Activated CD8-positive, alpha-beta T cell treated with anti-CD3 and anti-CD28 coated beads for 36 hours (primary cell): ENCODE measurements at places on chromosomes 12 and 14.

GRCh38 chr14:75453817-75454434, 26.1 kb downstream of the JDP2 start:
- peak; percentile 59 for DNase-seq

DNA sequence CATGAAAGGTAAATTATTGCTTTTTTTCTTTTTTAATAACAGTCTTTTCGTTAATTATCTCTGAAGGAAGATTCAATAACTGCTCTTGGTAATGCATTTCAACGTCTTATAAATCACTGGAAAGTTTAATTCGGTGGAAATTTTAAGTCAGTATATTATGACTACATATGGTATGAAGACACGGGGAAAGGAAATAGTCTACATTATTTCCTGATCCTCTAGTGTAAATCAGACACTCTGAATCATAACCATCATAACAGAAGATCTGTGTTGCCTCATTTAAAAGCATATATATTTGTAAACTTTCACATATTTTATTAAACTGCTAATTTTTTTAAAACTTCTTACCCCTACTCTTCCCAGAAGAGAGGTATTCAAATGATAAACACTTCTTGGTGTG, 53.7 kb downstream of the EFCAB11 start:
- DNase-seq = no peak

DNA sequence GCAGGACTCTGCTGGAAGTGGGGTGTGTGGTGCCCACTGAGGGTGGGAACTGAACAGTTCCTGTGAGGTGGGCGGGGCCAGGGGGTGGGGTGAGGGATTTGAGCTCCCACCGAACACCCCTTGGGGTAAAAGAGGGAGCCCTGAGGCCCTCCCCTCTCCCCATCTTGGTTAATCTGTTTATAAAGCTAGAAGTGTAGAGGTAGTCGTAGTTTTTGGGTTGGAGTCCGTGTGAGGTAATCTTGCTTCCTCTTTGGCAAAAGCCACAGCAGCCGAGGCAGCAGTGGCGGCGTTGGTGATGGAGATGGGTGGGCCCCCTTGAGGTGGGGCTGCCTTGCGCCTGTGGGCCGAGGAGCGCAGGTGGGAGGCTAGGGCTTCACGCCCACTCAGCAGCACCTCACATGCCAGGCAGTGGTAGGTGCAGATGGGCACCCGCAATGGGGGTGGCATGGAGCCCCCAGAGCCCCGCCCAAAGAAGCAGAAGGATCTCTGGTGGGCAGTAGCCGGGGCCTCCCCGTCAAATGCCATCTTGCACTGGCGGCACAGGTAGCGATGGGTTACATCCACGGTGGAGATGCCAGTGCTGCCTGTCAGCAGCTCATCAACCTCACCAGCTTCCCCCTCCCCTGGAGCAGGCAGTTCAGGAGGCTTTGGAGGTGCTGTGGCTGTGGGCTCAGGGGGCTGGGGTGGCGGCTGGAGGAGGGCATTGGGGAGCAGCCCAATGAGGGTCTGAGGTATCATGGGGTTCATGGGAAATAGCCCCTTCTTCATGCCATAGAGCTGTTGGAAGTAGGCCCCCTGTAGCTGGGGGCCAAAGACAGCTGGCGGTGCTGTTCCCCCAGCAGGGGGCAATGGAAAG, 29.6 kb downstream of the ZFHX2 start:
- DNase-seq = no peak

DNA sequence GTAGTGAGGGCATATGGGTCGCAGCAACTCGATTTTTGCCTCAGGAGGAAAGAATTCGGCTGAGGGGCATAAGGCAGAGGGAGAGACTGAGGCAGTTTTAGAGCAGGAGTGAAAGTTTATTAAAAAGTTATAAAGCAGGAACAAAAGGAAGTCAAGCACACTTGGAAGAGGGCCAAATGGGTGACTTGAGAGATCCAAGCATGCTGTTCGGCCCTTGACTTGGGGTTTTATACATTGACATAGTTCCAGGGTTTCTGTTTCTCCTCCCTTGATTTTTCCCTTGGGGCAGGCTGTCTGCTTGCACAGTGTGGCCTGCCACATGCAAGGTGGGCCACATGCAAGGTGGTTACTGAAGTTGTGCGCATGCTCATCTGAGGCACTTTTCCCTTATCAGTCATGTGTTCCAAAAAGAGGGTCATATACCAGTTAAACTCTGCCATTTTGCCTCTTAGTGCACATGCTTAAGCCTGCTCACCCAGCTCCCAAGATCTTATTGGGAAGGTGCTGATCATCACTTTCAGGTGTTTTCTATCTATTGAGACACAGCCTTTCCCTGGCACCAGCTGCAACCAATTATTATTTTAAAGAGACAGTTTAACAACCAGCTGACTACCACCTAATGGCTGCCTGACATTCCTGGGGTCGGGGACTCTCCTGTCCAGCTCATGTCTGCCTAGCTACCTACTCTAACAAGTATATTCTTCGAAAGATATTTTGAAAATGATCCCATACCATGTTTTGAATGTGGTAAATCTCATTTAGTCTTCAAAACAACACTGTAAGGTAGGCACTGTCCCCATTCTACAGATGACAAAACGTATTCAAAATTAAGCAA, 19.9 kb downstream of the PTGER2 start:
- DNase-seq = no peak

DNA sequence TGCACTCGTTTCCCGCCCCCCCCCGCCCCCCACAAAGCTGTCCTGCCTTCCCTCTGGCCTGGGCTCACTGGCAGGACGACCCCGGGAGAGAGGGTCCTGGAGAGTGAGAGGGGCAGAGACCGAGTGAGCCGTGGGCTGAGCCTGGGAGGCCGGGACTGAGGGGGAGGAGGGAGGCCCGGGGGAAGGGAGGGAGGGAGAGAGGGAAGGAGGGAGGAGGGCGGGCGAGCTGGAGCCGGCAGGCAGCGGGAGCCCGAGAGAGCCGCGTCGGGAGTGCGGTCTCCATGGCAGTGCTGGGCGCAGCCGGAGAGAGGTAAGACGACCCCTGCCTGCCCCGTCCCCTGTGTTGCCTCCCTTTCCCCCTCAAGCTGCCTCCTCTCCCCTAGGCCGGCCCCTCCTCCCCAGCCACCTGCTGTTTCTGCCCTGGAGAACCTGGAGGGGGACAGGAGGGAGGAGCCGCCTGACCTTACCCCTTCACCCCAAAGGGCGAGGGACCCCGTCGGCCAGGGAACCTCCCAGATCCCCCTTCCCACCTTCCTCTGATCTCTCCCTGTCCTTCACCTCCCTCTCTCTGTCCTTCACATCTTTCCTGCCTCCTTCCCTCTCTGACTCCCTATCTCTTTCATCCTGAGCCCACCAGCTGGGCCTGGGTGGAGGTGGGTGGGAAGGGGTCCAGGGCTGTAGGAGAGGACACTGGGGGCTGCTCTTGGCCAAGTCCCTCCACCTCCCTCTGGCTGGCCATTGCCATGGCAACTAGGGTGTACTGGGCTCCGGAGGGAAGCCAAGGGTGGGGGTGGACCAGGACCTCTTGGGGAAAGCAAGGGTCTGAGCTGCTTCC, at the start of gene GPR162:
GPR162 (plus strand) TSS at position 231 of the 835 bp plus-strand sequence. CDS start 2,078 bp downstream, outside the sequence.
- no peak for DNase-seq

GRCh38 chr12:103503546-103504480, 8.0 kb upstream of the C12orf42 start:
- peak; percentile 70 for DNase-seq

GRCh38 chr12:8507596-8507995, 5.7 kb upstream of the CLEC4D start:
- DNase-seq = no peak

- no peak for DNase-seq
Observed at GRCh38 chr12:10720974-10721650, 2.0 kb downstream of the YBX3 start.

- no peak for DNase-seq
Observed at GRCh38 chr14:20606190-20606901, 15.2 kb upstream of the RNASE12 start.

- no peak for DNase-seq
Observed at GRCh38 chr12:46921048-46921763, 95.4 kb upstream of the SLC38A4 start.

- DNase-seq = no peak
Observed at GRCh38 chr12:59484575-59484974, 111.3 kb upstream of the SLC16A7 start.

GRCh38 chr12:102691773-102692555, 211.6 kb upstream of the IGF1 start:
- no peak for DNase-seq

DNA sequence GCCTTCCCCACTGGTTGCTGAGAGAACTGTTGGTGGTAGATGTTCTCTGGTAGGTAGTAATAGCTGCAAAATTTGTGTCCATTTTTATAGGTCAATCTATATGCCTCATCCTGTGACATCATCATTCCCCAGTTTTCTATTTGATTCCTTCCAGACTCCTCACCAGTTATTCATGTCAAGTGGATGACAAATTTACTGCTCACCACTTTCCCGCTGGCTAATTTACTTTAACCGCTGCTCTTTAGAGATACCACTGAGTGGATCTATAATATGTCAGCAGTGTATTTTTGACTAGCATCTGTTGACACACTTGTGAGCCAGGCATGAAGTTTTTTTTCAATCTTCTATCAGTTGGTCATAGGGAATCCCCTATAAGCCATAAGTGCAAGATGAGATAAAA, 24.6 kb downstream of the GPR65 start:
- peak; percentile 23 for DNase-seq

- DNase-seq = no peak
Observed at GRCh38 chr12:98022961-98023360, 492.4 kb upstream of the TMPO start.

DNA sequence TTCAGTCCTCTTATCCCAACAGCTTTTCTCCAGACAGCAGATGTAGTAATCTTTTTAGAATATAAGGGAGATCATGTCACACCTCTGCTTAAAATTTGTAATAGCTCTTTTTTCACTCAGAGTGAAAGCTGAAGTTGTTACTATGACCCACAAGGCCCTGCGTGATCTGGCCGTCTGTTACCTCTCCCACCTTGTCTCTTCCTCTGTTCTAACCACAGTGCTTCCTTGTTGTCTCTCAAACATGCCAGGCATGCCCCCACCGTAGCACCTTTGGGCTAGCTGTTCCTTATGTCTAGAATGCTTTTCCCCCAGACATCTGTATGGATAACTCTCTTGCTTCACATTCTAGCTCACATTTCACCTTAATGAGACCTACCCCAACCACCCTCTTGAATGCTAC, 6.5 kb downstream of the NECAP1 start:
- peak; percentile 67 for DNase-seq

DNA sequence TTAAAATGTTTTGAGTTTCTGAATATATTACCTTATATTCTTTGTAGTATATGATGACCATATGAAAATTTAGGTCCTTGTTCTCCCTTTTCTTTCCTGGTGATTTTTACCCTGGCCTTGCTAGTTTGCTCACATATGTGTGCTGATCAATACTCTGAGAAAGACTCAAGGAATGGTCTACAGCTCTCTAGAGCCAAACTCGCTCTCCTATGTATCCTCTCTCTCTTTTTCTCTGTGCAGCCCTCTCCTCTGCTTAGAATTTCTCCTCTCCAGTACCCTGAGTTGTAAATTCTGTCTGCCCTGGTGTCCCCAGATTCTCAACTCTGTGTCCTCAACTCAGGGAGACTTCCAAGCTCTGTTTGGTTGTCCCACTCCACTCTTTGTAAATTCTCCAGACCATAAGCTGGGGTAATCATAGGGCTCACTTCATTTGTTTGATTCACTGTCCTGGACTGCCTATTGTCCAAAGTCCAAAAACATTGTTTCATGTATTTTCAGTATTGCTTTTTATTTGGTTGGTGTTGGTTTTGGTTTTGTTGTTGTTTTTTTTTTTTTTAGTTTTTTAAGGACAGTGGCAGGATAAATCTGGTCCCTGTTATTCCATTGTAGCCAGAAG, 41.0 kb downstream of the FOXA1 start:
- no peak for DNase-seq

- no peak for DNase-seq
Observed at GRCh38 chr12:1862973-1863372, 42.6 kb downstream of the LRTM2 start.

DNA sequence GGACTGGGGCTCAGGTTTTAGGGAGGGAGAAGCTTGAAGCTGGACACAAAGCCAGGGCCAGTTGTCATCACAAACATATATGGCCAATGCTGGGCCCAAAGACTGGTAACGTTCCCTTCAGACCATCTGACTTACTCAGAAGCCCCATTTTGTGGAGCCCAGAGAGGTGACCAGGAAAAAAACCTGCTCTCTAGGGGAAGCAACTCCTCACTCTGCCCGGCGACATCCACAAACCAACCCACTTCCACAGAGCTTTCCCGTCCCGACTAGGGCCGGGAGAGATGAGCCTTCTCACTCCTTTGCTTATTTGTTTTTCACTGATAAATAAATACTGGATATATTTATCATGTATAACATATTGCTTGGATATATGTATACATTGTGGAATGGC, 180.9 kb upstream of the RTL1 start:
- DNase-seq = no peak

GRCh38 chr12:45866299-45866698, 124.1 kb downstream of the SCAF11 start:
- DNase-seq = no peak

DNA sequence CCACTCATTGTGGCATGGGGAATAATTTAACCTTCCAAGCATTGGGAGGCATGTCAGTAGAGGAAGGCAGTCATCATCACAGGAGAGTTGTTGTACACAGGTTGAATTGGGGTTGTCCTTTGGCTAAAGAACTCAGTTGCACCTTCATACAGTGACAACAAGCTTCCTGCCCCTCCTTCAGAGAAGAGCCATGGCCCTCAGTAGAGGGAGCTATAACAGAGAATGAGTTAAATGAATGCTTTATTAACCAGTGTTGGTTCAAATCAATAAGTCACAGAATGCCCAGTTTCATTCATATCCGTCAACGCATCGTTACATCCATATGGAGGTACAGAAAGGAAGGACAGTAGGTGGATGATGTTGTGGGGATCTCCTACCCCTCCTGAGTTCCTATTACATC, 4.8 kb downstream of the IFNG-AS1 start:
- DNase-seq = no peak

DNA sequence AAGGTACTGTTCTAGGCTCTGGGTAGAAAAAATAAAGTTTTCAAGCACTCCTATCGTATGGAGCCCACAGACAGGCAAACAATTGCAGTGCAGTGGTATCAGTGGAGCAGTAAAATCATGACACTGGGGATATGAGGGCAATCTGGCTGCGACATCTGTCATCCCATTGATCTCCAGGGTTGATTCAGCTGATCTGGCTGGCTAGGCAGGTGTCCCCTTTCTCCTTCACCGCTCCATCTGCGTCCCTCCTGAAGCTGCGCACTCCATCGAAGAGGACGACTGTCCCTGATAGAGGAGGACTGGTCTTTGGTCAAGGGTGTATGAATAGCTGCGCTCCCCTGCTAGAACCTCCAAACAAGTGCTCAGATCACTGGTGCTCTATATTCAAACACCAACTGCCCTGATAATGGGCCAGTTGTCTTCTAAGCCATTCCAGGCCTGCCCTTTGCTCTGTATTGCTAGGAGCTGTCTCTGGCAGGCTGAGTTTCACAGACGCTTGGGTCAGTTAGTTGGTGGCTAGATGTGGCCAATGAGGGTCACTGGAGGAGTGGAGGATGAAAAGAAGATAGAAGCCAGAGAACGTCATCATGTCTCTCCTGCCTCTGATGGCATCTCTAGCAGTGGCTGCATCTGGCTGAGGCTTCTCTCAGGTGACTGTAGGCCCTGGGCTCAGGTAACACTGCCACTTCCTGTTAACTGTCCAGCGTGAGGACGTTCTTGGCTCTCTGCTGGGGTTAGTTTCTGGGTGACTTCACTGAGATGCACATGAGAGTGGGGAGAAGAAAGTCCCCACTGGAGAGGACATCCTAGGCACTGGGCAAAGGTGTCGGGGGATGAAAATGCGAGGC, 205.0 kb upstream of the FOXN3 start:
- DNase-seq = peak; percentile 24
